AG10803 (cell line): ENCODE measurements at places on chromosomes 4 and X.

DNA sequence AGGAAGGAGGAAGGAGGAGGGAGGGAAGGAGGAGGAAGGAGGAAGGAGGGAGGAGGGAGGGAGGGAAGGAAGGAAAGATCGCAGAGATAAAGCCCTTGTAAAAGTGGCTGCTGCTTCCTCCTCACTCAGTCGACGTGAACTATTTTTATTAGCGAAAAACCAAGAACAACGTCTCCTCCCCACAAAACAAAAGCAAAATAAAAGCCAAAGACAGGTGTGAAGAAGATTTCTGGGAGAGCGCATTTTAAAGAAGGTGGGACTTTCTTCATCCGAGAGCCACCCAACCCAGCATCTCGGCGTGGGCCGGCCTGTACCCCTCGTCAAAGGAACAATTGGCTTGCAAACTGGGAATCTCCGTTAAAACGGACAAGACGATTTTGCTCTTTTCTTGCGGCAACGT lies 40.7 kb upstream of the ASMTL start:
- no peak for DNase-seq

DNA sequence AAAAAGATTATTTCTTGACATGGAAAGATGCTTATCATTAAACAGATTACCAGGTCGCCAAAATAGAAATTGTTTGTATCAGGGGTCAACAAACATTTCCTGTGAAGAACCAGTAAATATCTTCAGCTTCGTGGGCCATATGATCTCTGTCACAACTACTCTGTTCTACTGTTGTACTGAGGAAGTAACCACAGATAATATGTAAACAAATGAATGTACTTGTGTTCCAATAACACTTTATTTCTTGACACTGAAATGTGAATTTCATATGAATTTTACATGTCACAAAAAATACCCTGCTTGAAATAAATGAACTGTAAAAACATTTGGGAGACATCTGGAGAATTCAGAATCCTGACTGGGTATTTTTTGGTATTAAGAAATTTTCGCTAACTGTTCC lies 4.7 kb upstream of the FHL1 start:
- DNase-seq, result no peak

DNA sequence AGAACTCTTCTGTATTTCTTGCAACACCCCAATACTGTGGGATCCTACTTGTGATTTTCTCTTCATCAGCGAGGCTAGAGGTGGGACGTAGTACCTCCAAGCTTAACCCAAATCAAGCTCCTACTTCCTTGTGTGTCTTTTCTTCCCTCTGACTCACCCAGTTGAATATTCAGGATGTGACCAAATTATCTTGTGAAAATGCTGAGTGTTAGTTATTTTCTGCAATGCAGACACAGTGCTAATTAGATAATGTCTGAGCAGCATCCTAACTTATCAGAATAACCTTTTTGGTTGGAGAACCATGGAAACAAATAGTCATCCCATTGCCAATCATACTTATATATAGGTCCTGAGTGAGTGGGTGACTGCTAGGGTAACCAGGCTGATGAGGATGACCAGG lies 2.4 kb downstream of the MEPE start:
- no peak for DNase-seq

DNA sequence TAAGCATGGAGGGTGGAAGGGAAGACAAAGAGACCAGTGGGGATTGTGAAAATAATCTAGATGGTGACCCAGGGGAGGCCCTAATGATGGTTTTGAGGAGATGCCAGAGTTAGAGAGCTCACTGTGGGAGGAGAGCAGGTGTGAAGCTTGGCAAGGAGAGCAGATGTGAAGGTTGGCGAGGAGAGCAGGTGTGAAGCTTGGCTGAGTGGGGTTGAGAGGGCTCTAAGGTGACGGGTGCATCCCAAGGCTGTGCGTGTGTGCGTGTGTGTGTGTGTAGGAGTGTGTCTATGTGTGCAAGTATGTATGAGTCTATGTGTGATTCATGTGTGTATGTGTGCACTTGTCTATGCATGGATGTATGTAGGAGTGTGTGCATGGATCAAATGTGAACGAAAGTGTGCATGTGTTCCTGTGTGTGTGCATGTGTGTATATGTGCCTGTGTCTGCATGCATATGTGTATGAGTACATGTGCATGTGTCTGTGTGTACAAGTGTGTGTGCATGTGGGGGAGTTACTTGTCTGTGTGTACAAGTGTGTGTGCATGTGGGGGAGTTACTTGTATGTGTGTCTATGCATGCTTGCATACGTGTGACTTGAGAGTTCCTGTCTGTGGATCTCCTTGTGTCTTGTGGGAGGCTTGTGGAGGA lies 72.0 kb downstream of the EVC start:
- no peak for DNase-seq

- no peak for DNase-seq
Observed at GRCh38 chr4:84146300-84146959, 352.7 kb downstream of the NKX6-1 start.

- no peak for DNase-seq
Observed at GRCh38 chr4:56086073-56086541, 137.4 kb downstream of the CEP135 start.

GRCh38 chr4:17103231-17103630 lies 204.8 kb upstream of the LDB2 start:
- peak; percentile 94 for DNase-seq

DNA sequence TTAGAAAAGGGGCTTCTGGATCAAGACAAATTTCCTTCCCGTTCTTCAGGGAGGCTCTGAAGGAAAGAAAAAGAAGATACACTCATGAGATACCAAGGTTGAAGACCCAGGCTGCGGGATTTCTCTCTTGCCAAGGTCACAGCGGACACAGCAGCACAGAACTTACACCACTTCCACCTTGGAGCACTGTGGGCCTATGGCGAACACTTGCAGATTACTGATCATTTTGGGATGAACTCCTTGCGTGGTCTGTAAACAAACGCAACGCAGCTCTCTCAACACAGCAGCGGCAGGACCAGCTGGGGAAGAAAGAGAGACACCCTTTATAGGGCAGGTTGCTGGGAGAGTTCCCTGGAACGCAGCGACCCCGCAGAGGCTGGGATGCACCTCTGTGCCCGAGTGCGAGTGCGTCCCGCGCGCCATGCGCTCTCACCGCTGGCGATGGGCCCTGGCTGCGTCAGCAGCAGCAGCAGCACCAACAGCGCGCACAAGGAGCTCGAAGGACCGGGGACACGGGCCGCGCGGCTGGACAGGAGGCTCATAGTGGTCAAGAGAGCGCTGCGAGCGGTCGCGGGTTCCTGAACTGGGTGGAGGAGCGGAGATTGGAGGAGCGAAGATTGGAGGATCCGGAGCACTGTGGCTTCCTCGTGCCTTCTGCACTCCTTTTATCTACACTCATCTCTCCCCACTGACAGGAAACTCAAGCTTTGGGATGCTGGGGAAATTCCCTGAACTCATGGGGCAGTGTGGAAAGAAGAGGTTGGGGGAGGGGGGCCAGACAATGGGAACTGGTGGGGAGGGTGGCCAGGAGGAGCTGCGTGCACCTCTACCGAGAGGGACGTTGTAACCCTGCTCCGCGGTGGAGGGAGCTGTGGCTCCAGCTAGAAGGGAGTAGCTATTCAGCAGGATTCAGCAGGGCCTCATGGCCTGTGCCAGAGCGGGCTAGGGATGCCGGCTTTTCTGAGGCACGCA lies at the start of gene CXCL5:
Gene CXCL5, minus strand, starts transcription at position 638 of the 972 bp plus-strand sequence. Its CDS starts 96 bp downstream, at position 542.
- DNase-seq, result peak; percentile 37

DNA sequence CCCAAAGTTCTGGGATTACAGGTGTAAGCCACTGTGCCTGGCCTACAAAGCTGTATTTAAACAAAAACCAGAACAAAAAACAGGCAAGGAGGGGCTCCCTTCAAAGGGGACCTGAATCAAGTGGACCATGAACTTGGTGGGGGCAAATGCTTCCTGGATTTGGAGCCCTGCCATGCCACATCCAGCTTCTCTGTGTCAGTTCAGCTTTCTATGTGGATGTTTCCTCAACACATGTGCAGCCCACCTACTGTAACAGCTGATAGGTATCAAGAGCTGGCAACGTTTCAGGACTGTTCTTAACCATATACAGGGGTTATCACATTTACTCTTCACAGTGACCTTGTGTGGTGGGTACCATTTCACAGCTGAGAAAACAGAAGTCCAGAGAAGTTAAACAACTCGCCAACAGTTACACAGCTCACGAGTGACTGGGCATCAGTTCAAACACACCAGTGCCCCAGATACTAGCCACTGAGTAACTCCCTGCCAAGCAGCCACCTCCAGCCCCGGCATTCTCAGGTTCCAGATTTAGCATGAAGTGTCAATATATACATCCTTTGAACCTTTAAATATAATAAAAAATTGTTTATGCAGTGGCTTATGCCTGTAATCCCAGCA lies 7.5 kb downstream of the GPR143 start:
- DNase-seq, result no peak

DNA sequence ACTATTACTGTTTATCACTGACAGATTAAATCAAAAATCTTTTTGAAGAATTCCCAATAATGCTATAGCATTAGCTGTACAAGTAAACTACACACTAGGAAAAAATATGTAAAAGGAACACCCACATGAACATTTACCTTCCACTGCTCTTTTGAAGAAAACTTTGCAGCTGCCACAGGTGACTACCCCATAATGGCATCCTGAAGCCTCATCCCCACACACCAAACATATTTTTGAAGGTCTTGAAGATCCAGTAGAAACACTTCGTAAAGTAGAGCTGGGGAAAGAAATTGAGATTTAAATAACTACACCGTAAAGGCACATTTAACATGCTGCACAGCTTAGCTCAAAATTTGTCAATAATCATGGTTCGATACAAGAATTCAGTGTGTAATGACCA lies 182.4 kb downstream of the NR3C2 start:
- no peak for DNase-seq

DNA sequence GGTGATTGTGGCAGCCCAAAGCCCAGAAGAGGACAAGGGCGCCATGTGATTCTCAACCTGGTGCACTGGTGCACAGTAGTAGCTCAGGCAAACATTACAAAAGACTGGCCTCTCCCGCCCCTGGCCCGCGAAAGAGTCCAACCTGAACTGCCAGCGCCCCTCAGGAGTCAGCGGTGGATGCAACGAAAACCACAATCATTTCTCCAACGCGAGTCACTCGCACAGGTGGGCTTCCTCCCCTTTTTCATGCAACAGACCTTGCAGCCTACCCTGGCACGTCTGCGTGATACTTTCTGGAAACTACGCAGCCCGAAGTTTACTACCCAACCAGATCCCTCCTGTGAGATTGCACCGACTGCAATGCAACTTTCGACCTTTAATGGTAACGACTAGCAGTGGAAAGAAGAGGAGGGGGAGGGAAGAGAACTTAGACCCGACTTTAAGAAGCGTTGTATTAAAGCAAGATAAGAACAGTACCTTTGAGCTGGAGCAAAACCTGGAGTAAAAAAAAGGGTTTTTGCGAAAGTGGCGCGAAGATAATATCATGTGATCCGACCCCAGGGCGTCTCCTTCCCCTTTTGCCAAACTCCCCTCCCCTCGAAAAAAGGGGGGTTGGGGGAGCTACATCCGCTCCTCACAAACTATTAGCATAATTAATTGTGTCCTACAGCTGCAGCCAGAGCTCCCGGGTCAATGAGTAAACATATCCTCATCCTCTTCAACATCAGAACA lies 63.3 kb upstream of the CCDC160 start:
- no peak for DNase-seq

GRCh38 chr4:83219344-83220331 lies 65.0 kb downstream of the COQ2 start:
- DNase-seq, result peak; percentile 80

- no peak for DNase-seq
Observed at GRCh38 chrX:866441-866990, 235.9 kb downstream of the SHOX start.

GRCh38 chr4:105560421-105560848 lies 8.0 kb downstream of the ARHGEF38 start:
- no peak for DNase-seq

GRCh38 chr4:71074452-71075299 lies 81.2 kb downstream of the DCK start:
- DNase-seq, result peak; percentile 25

DNA sequence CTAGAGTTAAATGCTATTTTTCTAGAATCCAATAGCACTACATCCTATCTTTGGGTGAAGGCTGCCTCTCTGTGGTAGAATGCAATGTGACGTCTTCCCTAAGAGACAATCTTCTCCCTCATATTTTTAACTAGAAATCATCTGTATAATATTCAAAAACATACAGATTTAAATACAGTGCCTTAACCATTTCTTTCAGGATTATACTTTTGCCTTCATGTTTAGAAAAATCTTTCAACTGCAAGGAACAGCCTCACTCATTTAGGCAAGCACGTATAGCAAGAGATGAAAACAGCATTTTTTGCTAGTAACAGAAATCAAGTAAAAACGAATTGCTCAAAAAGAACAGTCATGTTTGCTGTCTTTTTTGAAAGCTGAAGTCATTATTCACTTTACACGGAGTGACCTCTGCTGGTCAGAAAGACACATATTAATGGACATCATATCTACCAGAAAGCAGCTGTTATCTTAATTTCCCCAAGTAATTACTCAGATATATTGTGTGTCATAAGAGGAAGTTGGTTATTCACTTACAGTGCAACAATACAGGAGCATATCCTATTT lies 422.3 kb downstream of the STPG2 start:
- no peak for DNase-seq

- DNase-seq, result no peak
Observed at GRCh38 chr4:55989766-55990165, 41.0 kb downstream of the CEP135 start.

GRCh38 chr4:165325732-165326512 lies 1.5 kb upstream of the MSMO1 start:
- DNase-seq, result peak; percentile 80

GRCh38 chr4:13656569-13657405 lies 29.3 kb upstream of the BOD1L1 start:
- peak; percentile 65 for DNase-seq

DNA sequence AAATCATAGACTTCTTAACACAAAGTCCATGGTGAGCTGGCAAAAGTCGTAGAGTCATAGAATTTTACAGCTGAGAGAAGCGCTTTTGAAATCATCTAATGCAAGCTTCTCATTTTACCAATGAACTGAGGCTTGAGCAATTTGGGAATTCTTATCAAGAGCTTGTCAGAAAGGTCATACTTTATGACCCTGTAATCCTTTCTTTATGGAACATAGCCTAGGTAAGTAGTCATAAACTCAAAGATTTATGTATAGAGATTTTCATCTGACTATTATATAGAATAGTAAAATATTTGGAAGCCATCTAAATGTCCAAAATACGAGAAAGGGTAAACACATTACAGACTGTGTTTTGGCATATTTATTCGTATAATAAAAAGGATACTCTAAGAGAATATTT lies 563.5 kb downstream of the PCDH7 start:
- DNase-seq, result no peak

- no peak for DNase-seq
Observed at GRCh38 chr4:177057186-177057585, 252.5 kb upstream of the NEIL3 start.

DNA sequence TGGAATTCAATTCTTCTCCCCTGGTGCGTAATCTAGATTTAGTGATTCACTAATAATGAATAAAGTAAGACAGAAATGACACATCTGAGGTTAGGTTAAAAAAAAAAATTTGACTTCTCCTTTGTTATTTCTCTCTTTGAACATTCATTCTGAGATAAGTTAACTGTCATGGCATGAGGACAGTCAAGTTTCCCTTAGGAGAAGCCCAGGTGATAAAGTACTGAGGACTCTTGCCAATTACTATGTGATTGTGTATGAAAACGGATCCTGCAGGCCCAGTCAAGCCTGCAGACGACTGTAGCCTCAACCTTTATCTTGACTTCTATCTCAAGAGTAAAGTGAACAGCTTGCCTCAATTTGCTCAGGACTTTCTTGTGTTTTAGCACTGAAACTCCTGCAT lies 293.2 kb downstream of the PRR32 start:
- no peak for DNase-seq

GRCh38 chrX:106955004-106955772 lies 35.0 kb downstream of the CLDN2 start:
- no peak for DNase-seq
